RKO (cell line): ENCODE measurements at places on chromosomes 16 and 17.

DNA sequence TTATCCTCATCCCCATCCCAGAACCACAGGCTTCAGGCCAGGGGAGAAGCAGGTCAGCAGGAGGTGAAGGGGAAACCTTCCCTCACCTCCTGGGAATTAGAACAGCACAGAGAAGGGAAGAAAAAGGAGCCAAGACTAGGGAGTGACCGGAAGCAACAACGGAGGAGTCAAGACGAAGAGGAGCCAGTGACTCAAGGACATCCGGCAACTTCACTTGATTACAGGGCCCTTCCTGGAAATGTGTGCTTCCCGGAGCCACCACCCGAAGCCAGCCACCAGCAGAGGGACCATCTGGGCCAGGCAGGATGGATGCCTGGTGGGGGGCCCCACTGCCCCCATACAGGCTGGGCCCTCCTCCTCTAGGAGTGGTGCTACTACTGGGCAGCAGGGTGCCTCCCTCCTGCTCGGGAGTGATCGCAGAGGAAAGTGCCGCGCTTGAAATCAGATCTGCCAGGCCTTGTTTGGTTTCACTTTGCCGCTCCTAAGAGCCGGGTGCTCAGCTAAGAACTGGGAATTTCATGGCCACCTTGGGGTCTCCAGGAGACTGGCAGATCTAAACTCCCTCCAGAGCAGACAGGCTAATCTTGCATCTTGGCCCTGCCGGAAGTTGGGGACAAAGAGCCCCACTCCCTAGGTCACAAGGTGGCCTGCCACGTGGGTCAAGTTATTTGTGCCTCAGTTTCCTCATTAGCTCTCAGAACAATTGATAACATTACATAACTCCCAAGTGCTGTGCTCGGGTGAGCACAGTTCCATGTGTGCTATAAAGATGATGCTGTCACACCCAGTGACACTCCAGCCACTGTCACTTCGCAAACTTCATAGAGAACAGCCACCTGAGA, 6.6 kb downstream of the CDC42EP4 start:
- DNase-seq = no peak

GRCh38 chr16:35497399-35497798, 2038.0 kb downstream of the TP53TG3F start:
- DNase-seq = no peak

DNA sequence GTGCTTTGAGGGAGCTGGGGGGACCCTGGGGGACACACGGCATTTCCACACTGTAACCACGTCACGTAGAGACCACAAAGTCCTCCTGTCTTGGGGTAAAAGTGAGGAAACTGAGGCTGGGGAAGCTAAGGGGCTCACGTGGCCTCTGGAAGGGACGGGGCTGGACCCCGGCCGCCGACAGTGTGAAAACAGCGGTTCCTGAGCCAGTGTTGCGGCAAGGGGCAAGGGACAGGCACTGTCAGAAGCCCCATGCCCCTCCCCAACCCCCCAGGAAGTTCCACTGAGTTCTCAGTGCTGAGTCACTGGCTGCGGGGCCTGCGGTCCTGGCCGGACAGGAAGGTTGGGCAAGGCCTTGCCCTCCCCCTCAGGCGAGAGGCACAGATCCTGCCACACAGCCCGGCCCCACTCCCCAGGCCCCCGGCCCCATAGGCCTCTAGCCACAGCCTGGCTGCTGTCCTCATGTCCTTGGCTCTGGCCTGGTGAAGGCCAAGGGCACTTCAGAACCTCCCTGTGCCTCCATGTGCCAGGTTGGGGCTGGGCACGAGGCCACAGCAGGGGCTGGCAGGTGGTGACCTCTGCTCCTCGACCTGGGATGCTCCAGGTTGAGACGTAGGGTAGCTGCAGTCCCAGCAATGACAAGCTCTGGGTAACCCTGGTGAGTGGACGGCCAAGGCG, 5.0 kb upstream of the CCDC57 start:
- peak; percentile 62 for DNase-seq

DNA sequence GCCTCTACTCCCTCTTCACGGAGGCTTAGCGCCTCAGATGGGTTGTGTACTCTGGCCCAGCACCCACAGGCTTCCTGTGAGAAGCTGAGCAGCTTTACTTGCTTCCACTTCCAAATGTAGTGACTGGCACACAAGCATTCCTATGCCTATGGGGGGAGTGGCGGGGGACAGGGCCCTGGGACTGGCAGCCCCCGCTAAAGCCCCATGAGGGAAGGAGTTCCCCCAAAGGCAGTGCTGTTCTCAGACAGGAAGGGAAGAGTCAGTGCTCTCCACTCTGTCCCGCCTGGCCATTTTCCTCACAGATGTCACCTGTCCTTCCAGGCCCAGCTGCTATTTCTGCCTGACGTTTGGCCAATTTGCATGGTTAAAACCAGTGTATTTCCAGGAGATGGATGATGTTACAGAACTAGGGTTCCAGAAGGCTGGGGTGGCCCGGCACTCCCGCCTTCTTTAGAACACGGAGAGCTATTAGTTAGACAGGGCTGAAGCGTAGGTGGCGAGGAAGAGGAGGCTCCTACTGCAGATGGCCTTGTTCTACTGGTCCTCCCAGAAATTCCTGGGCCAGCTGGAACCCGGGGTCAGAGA, 83.9 kb upstream of the FBXO47 start:
- no peak for DNase-seq

DNA sequence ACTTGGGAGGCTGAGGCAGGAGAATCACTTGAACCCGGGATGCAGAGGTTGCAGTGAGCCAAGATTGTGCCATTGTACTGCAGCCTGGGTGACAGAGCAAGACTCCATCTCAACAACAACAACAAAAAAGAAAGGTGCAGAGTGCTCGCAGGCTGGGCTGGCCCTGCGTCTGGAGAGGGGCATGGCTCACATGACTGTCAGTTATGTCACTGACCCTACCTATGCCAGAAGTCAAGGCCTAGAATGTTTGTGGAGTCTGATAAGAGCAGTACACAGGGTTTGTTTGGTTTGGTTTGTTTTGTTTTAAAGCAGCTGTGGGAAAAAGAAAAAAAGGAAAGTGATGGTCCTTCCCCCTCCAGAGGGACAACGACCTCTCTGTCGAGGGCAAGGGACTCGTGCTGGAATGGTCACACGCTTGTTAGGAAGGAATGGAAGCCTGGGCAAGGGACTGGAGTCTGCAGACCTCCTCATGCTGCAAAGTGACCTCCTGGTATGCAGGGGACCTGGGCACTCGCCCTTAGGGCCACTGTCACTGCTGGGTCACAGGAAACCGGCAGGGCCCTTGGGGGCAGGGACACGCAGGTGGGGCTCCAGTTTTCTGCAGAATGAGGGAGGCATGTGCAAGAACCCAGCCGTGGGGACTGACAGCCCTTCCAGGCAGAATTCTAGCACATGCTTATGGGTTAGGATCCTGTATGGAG, 10.1 kb upstream of the OSGIN1 start:
- DNase-seq = no peak

DNA sequence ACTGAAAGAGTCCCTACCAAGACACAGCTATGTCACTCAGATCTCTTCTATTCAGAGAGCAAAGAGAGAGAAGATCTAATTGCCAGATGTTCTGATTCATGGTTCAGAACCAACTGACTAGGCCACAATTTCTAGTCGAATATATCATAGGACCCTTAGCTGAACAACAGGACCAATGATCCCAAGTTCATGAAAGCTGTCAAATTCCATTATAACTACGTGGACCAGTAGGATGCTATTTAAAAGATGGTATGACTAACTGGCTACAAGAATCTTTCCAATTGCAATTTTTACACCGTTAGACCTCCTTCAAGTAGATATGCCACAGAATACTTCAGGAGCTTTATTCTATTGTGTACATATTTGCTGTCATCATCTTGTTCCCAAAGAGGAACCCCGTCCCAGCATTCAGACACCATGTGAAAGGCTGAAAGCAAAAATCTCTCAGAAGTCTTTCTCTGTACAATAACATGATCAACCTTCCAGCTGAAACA, 26.0 kb downstream of the DCUN1D3 start:
- no peak for DNase-seq

DNA sequence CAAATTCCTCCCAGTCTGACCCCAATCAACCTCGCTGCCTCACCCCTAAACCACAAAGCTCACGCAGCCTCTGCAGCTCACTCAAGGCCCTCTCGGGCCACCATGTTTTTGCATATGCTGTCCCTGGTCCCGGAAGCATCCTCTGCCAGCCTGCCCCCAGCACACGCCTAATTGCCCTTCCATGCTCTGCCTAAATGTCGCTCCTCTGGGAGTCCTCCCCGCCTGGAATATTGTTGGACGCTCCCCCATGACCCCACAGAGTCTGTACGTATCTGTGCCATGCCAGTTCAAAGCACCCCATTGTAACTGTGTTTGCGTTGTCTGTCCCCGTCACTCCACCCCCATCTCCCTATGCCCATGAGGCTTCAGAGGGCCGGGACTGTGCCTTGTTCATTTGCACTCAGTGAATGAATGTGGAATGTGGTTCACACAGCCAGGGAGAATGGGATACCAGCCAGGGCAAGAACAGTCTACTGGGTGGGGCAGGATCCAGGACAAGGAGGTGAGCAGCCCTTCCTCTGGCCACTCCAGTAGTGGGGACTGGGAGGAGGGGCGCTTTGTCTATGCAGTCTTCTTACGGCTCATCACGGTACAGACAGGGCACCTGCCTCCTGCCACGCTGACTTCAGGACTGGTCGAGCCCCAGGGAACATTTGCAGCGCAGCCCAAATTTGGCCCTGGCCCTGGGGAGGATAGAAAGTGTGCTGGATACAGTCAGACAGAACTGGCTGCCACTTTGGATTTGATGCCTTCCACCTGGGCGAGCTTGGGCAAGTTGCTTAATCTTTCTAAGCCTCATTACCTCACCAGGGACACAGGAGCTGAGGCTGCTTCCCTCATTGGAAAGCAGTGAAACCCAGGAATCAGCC, 48.5 kb downstream of the NOS2 start:
- no peak for DNase-seq
